Right renal pelvis (tissue), 4 donors: ENCODE measurements at places on chromosomes 2 and 18.

DNA sequence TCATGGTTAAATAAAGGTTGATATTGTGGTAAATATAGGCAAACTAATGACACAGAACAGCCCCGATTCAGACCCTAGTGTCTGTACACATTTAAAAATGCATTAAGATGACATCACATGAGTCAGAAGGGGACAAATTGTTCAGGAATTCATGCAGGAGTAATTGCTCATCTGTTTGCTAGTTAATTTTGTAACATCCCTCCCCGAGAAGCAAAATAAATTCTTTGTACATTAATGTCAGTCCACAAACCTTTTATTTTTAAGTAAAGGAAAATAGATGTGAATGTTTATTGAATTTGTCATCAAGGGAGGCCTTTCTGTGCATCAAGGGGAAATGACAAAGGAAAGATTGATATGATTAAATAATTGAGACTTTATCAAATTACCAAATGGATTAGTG is 69.9 kb downstream of the SH3BP4 start:
- no peak for DNase-seq

DNA sequence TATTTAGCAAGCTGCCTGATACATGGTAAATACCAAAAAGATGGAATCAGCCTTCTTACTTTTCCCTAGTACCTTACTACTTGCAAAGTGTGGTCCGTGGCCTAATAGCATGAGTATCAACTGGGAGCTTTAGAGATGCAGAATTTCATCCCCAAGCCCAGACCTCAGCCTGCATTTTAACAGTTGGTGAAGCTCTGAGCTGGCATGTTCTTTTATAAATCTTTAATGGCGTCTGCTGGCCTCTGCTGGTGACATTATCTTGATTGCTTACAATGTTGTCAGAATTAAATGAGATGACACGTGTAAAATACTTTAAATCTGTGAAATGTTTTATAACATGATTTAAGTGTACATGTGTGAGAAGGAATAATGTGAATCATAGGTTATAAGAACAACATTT is 115.1 kb upstream of the NOSTRIN start:
- no peak for DNase-seq

DNA sequence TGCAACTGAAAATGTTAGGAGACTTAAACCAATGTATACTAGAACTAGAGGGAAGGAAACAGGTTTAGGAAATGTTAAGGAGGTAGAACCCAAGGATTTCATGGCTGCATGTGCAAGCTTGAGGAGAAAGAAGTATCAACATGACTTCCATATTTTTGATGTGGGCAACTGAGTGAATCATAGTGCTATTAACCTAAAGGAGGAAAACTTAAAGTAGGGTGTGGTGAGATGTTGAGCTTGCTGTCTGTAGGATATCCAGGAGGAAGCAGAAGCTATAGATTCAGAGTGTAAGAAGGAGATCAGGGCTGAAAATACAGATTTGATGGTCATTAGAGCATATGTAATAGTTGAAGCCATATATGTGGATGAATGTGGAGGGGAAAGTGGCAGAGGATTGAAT is 31.5 kb downstream of the NDC80 start:
- no peak for DNase-seq

- no peak for DNase-seq
Observed at GRCh38 chr2:179936654-179937053, 70.4 kb downstream of the CWC22 start.

- no peak for DNase-seq
Observed at GRCh38 chr2:5164776-5165525, 527.2 kb upstream of the SOX11 start.

DNA sequence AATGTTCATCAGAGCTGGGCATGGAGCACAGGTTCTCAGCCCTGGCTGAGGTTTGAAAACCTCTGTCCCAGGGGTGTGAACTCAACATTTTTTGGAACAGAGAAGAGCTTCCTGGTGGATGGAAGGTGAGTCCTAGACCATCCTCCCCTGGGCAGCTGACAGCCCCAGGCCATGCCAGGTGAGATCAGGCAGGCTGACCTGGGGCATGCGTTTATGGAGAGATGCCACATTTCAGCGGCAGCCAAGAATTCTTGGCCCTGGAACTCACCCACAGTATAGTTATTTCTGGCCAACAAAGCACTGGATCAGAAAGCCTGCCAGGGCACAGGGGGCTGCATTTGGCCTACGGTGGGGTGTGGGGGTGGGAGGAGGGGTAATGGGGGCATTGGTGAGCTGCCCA is 83.8 kb downstream of the EDAR start:
- no peak for DNase-seq

- DNase-seq, result no peak
Observed at GRCh38 chr2:124524155-124524915, 499.2 kb downstream of the CNTNAP5 start.

DNA sequence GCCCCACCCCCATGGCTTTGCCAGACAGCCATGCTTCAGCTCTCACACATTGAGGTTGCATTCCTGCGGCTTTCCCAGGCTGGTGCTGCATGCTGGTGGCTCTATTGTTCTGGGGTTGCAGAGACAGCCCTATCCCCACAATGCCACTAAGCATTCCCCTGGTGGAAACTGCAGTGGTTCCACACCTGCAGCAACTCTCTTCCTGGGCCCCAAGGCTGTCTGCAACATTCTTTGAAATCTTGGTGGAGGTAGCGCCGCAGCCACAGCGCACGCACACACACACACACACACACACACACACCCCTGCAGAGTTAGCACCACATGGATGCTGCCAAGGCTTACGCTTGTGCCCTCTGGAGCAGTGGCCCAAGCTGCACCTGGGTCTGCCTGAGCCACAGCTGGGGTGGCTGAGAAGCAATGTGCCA is 21.4 kb downstream of the SFXN5 start:
- no peak for DNase-seq

GRCh38 chr2:134103196-134103595 is 150.7 kb upstream of the MGAT5 start:
- DNase-seq, result no peak

- no peak for DNase-seq
Observed at GRCh38 chr18:24975496-24976372, 376.2 kb downstream of the ZNF521 start.

- DNase-seq, result no peak
Observed at GRCh38 chr2:101622210-101623030, 75.1 kb upstream of the MAP4K4 start.

- DNase-seq, result no peak
Observed at GRCh38 chr18:58105888-58106260, 61.8 kb downstream of the NEDD4L start.

DNA sequence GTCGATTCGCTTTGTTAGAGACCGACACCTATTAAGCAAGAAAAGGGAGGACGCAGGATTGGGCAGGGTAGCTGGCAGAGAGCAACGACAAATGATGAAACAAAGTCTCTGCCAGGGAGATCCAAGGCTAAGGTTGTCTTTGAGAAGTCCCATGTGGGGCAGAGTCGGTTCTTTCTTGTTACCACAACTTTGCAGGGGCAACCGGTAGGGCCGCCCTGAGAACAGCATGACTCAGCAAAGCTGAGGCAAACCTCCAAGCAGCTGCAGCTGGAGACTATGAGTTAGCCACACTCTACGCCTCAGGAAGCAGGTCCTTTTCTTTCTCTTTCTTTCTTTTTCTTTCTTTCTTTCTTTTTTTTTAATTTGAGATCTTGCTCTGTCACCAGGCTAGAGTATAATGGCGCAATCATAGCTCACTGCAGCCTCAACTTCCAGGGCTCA is 452.3 kb upstream of the ID2 start:
- no peak for DNase-seq

DNA sequence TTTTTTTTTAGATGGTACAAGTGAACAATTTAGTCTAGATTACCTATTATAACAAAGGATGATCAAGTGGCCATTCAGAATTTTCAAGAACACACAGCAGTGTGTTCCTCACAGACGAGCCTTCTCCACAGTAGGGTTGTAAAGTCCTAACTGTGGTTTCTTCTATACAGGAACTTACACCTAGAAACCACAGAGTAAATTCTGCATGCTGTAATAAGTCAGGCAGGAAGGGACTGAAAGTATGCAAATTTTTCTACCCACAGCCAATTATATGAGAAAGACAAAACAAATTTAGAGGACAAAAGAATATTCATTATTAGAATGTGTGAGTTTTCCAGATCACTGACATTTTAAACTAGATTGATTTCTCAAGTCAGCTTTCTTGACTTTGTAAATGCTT is 99.5 kb downstream of the RBMS1 start:
- DNase-seq, result no peak

DNA sequence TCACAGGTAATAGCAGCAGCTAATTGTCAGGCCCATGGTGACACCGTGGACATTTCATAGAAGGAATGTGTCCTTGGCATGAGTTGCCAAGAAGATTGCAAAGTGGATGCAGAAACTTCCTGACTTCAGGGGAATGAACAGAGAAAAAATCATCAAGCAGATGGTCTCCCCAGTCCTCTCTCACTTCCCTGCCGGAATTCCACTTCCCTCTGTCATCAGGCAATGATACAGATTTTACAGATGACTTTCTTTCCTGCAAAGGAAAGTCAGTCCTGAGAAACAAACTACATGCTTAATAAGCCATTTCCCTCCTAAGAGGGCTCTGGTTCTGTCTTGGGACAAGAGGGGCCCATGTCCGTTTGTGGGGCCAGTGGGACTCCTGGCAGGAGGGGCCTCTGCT is 45.7 kb downstream of the KCNF1 start:
- no peak for DNase-seq

- DNase-seq, result no peak
Observed at GRCh38 chr18:75830828-75831227, 403.3 kb upstream of the SMIM21 start.

- no peak for DNase-seq
Observed at GRCh38 chr18:62165583-62165982, 21.3 kb downstream of the PIGN start.

- no peak for DNase-seq
Observed at GRCh38 chr2:233124421-233125080, 64.4 kb downstream of the INPP5D start.

- DNase-seq, result no peak
Observed at GRCh38 chr2:198807131-198807530, 650.6 kb downstream of the SATB2 start.

DNA sequence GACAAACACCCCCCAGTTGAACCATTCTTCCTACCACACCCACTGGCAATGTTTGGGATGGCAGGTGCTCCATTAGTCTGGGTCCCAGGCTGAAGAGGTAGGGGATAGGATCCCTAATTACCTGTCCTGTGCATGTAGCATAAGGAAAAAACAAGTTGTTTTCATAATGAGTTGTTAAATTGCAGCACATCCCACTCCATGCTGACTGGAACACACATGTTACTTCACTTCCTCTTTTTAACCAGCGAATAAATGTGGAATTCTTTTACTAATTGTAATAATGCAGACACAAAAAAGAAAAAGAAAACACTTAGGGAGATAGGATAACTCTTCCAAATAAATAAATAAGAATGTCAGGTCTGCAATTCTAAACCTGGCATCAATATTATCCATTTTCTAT is 11.8 kb upstream of the CBLN2 start:
- DNase-seq, result no peak

GRCh38 chr18:46866523-46866922 is 50.8 kb downstream of the PIAS2 start:
- DNase-seq, result no peak

- DNase-seq, result no peak
Observed at GRCh38 chr2:25131567-25132298, 36.6 kb downstream of the POMC start.

DNA sequence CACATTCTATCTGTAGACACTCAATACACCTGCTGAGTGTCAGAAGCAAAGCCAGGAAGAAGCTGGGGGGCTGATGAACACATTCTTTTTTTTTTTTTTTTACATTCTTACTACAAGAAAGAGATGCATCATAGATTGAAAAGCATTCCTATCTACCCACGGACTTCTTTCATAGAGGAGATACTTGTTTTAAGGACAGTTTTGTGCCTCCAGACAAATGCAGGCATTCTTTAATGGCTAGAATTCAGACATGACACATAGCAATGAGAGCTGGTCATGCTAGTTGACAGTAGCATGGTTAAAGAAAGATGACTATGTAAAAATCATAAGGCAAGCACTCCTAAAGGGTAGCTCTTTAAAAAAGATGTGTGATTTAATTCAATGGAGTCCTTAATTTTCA is 110.2 kb downstream of the EPHA4 start:
- DNase-seq, result no peak

DNA sequence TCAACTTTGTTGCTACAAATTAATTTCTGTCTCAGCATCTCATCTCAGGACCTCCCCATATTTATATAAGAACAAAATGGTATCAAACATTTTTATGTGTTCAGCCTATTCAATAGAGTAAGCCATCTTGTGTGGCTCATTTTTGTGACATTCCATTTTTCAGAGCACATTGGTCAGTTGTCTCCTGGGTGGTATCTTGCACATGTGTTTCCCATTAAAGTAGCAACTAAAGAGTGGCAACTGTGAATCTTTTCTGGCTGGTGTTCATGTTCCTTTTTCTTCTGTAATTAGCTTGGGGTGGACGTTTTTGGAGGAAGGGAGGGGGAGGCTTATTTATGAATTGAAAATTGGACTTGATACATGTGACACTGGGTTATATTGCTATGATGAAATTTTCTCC is 45.4 kb upstream of the EFEMP1 start:
- no peak for DNase-seq

- DNase-seq, result no peak
Observed at GRCh38 chr2:55860832-55861231, 62.8 kb downstream of the EFEMP1 start.

DNA sequence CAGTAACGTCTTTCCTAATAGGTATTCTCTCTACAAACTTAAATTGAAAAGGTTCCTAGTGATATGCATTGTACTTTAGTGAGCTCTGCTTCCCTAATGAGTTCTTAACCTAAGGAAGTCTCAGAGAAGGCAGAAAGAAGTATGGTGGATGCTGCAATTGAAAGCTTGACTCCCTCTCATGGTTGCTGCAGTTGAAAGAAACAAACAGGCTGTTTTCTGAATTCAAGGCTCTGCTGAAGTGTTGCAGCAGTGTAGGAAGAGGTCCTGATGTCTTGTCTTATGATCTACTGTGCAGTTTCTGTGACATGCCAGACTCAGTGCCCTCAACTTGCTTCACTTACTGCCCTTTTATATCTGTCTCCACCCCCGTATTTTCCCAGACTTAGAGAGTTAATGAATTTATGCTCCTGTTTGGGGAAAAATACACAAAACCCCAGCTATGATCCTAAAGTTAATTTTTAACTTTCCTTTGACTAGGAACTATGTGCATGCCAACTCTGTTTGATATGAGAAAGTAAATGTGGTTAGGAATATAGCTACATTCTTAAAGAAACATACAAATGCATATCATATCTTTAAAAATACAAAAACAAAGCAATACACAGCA is 655.3 kb upstream of the FAM98A start:
- no peak for DNase-seq

DNA sequence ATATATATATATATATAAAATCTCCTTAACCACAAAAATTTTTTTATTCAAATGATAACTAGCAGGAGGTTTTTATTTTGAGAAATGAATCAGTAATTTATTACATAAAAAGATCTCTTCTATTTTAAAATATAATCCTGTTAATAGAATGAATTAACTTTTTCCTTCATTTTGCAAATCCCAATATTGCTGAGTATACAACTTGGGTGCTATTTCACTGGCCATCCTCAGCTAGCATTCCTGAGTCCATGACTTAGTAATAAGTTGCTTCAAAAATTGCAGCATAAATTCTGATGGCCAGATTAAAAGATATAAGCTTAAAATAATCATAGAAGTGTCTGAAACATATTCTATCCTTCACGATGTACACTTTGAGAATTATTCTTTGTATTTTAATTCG is 155.6 kb downstream of the FSIP2 start:
- DNase-seq, result no peak
